Stimulated activated CD8-positive, alpha-beta memory T cell treated with anti-CD3 and anti-CD28 coated beads, Interleukin-4, amount 100 ng/mL, for 1 hour (primary cell): ENCODE measurements at places on chromosomes 4 and X.

DNA sequence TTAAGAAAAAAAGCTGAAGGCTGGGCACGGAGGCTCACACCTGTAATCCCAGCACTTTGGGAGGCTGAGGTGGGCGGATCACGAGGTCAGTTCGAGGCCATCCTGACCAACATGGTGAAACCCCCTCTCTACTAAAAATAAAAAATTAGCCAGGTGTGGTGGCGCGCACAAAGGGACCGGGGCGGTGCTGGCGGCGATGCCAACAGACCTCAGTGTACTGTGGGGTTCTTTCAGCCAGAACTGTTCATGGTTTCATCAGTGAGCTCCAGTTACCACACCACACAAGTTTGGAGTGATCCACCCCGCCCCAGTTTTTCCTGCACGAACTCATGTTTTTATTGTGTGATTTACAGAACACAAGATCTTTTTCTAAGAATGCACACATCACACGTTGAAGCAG lies 21.2 kb upstream of the IRAK1 start:
- no peak for DNase-seq

GRCh38 chr4:122898370-122899150 lies 23.8 kb downstream of the NUDT6 start:
- no peak for DNase-seq

DNA sequence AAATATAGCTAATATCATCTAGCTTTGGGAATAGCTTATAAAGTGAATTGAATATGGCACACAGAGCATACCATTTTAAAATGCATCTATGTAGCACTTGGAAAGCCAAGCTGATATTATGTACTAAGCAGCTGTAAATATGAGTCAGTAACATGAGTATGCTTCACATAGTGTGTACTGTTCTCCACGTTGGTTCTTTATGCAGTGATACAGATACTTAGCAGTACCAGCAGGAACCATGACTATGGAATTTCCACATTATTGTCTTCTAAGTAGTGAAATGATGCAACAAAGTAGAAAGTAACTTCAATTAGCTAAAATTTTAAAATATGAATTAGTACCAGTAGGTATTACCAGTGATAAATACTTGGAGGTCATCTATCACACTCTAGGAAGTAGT lies 320.1 kb downstream of the BMPR1B start:
- no peak for DNase-seq

- DNase-seq, result no peak
Observed at GRCh38 chr4:10205223-10205622, 88.6 kb upstream of the WDR1 start.

DNA sequence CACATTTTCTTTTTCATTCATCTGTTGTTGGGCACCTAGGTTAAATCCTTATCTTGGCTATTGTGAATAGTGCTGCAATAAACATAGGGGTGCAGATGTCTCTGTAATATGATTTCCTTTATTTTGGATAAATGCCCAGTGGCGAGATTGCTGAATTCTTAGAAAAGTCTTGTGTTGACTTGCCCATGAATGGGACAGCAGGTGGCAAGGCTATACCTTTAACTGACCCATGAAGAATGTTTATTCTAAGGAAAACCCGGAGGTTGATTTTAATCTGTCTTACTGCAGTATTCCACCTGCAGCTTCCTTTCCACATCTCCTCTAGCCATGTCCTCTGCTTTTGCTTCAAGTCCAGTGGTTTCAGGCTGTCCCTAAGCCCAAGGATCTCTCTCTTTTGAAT lies 220.6 kb downstream of the SNCA start:
- no peak for DNase-seq

- DNase-seq, result no peak
Observed at GRCh38 chr4:1862961-1863296, 7.0 kb upstream of the LETM1 start.

- no peak for DNase-seq
Observed at GRCh38 chr4:179709961-179710624, 2267.9 kb upstream of the AGA start.

DNA sequence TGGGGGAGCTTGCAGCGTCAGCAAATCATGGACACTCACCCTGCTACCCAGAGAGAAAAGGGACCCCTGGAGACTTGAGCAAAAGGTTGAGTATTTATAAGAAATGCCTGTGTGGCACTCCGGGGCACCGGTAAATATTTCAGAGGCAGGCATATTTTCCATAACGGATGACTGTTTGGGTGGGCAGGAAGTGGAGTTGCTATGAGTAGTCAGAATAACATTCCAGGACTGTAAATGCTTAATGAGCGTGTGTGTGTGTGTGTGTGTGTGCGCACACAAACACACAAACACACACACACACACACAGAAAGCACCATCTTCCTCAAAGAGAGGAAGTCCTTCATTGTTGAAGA lies 74.6 kb downstream of the MXRA5 start:
- no peak for DNase-seq

- no peak for DNase-seq
Observed at GRCh38 chr4:70979445-70980008, 13.9 kb upstream of the DCK start.

DNA sequence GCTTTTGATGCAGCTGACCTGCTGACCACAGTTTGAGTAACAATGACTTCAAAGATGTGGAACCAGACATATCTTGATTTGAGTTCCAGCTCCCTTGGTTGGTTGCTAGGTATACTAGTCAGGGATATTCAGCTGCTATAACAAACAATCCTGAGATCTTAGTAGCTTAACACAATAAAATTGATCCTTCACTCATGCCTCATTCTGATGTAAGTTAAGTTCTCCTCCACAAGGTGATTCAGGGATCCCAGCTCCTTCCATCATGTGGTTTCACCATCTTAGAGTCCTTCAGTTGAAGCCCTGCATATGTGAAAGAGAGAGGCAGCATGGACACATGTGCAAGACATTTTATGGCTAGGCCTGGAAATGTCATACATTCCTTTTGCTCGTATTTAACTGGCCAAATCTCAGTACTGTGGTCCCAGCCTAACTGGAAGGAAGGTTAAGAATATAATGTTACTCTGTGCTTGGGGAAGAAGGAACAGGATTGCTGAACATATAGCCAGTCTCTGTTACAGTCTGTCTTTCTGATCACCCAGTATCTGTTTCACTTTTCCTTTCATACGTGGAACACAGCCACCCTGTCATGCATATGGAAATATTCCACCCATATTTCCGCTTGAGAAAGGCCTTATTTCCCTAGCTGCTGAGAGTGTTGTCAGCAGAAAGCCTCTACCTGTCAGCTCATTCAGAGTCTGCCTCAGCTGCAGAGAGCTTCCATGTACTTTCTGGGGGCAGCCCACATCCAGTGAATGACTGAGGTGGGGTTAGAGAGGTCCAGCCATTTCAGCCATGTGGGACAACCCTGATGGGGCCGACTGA lies 7.1 kb downstream of the SMIM9 start:
- no peak for DNase-seq

DNA sequence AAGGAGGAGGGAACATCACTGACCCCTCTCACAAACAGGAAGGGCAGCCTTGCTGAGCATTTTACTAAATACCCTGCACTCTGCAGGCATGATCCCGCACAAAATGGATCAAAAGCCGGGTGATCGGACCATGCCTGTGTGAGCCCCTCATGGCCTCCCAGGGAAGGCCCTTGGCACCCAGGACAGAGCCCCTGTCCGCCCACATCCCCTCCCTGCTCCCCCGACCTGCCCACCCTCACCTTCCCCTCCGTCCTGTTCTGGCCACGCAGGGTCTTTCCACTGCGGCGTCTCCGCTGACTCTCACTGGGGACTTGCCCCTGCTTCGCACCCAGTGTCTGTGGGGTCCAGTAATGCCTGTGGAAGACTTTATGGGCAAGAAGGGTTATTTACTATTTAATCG lies 105.0 kb downstream of the HMX1 start:
- DNase-seq, result no peak

- no peak for DNase-seq
Observed at GRCh38 chrX:118239913-118240698, 105.8 kb upstream of the WDR44 start.

- no peak for DNase-seq
Observed at GRCh38 chr4:122798101-122798500, 28.5 kb upstream of the FGF2 start.

DNA sequence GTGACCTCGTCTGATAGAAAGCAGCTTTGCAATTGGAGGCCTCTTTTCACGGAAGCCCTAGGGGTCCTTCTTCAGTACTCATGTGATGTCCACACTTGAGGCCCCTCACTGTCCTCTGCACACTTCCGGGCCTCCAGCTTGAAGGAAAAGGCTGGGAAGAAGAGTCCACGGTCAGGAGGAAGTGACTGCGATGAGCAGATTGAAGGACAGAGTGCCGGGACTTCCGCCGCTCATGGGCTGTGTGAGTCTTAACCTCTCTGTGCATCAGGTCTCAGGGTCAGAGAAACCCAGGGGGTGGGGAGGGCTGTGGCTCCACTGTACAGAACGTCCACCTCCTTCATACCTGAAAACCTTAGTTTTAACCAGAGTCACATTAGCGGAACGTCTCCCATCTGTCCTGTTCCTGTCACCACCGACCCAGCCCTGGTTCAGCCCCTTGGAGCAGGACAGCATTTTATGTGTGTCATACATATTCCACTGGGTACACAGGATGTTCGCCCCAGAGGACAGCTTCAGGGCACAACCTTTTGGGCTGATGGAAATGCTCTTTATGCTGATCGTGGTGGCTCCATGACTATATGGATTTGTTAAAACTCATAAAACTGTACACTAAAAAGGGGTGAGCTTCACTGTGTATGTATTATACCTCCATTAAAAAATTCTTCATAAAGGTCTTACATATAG lies 51.0 kb upstream of the SORCS2 start:
- no peak for DNase-seq

GRCh38 chr4:108181704-108182103 lies 13.0 kb upstream of the LEF1 start:
- no peak for DNase-seq

DNA sequence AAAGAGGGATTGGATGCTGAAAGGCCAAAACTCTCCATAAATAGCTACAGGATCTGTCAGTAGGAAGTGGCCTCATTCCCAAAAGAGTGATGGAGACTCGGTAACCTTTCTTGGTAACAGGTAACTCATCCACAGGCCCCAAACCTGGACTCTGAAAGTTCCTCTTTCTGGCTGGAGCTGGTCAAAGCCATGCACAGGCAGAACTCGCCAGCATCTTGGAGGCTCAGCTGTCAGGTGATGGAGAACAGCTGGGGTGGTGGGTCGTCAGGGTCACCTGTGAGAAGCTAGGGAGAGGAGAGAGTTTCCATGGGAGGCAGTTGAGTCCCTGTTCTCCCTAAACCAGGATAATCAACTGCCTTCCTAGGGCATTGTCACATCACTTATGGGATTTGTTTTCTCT lies 354.3 kb upstream of the GATB start:
- no peak for DNase-seq

GRCh38 chrX:9586992-9587392 lies 122.1 kb downstream of the TBL1X start:
- no peak for DNase-seq

- DNase-seq, result no peak
Observed at GRCh38 chrX:44871114-44871645, 1.8 kb upstream of the KDM6A start.

DNA sequence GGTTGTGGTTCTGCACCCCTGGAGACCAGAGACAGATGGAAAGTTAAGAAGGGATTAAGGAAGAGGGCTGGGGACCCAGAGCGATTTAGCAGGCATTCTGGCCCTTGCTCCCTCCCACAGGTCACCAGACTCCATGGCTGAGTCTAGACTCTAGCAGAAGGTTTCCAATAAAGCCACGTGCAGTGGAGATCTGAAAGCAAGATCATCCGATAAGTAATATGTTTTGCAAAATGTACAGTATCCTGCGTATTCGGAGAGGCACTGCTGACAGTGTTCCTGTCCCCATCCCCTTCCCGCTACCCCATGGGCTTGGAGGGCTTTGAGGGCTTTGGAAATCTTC lies 531 bp upstream of the GPRIN3 start:
- DNase-seq, result no peak

DNA sequence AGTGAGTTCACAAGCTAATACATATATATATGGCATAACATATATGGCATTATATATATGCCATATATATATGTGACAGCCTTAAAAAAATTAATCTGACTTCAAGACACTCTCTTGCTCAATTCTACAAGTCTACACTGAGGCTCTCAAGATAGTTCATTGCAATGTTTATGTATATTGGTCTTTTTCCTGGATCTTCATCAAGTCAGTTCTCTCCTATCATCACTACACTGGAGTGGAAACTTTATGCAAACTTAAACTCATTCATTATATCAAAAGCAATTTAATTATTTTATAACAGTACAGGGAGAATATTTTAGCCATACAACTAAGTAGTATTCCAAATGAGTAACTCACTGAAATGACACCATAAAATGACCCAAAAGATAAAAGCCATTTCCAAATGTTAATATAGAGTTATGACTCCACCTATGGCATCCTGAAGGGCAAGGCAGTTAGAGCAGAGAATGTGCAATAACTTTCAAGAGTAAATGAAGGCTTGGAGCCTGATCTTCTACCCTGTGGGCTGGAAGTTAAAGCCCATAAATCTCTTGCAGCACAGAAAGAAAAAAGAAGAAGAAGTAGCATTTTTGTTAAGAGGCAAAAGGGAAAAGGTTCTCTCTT lies 176.3 kb upstream of the SLIT2 start:
- no peak for DNase-seq

- DNase-seq, result no peak
Observed at GRCh38 chr4:25180524-25181131, 20.4 kb upstream of the SEPSECS start.

GRCh38 chrX:27619975-27620374 lies 29.8 kb downstream of the DCAF8L2 start:
- DNase-seq, result no peak

GRCh38 chrX:74372272-74372671 lies 49.0 kb upstream of the SLC16A2 start:
- no peak for DNase-seq

DNA sequence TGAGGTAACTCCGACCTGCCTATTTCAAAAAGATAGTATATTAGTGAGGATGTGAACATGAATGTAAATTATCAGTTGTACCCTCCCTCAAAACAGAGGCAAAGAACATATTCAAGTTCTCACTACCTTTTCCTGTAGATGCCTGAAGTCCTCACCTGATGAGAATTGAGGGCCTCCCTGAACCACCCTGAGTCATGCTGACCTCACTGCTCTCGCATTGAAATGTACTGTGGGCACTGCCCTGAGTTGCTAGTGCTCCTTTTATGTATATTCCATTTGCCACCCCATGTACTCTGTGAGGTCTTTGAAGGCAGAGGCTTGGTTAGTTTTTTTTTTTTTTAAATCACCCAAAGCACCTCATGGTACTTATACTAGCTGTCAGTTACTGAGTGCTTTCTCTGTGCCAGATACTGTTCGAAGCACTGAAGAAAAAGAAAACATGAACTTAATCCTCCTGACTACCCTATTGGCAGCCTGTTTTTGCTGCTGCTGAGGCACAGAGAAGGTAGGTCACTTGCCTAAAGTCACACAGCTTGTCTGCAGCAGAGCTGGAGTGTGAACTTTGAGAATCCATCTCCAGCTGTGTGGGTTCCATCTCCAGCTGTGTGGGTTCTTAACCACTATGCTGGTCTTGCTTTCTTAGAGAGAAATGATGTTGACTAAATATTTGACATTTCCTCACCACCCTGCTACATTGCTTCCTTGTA lies 253.1 kb upstream of the GPC4 start:
- no peak for DNase-seq

DNA sequence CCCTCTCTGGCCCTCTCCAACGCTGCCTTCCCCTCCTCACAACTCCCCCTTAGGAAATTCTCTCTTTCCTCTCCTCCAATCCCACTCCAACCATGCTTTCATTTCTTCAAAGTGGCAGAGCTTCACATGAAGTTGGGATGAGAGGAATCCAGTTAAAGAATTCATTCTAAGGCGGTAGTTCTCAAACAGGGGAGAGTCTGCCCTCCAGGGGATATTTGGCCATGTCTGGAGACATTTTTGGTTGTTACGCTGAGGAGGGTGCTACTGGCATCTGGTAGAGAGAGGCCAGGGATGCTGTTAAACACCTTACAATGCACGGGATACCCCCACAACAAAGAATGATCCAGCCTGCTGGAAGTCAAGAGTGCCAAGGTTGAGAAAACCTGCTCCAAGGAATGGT lies 40.5 kb upstream of the PHKA2 start:
- no peak for DNase-seq
